ENCODE measurements at places on chromosomes 2 and 18.

- DNase-seq: no peak
Observed at GRCh38 chr2:49067971-49068370, 86.3 kb downstream of the FSHR start.

- DNase-seq: no peak
Observed at GRCh38 chr2:70922235-70923234, 13.2 kb upstream of the ATP6V1B1 start.

DNA sequence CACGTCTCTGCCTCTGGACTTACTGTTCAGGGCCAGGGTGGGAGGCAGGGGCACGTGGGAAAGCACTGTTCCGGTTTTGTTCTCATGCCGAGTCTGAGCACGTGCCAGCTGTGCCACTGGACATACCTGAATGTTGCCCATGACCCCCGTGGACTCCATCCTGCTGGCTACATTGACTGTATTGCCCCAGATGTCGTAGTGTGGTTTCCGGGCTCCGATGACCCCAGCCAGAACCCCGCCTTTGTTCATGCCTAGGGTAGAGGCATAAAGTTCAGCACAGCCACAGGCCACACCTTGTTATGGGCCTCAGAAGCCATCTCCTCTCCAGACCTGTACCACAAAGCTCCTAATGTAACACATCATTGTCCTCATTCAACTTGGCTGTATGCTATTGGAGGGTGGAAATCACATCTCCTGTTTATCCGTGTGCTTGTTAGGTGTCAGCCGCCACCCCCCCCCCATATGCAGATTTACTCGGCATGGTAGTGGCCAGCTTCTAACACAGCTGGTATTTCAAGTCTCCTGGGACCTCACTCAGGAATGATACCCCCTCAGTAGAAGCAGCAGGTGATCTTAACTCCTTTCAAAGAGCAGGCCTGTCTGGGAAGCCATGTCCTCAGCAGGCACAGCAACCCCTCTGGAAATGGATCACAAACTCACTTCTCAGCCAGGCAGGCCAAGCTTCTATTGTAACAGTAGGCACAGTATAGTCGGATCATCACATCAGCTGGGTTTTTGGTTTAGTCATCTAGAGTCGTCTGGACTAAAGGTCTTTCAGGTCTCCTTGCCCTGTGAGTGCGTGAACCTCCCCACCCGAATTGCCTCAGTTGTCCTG is 27.6 kb downstream of the CENPO start:
- DNase-seq: no peak

DNA sequence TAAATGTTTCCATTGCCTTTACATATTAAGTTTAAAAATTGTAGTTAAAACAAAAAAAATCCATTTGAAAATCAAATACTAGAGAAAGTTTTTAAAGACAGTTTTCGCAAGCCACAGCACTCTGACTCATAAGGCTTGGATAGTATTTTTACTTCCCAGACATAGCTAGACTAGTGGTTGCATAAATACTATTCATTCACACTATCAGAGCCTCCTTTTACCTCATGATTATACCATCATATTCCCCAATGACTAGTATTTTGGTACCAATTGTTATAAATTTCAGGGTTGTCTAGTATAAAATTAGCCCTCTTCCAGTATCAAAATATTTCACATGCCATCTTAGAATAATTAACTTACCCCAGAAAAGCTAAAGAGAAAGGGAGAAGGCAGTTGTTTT is 393.5 kb downstream of the ERBB4 start:
- DNase-seq: no peak
